Renal cortical epithelial cell (primary cell): ENCODE measurements at places on chromosomes 6 and 20. TPM values are rescaled to one million over a fixed set of nuclear protein-coding genes. Genes with fewer than 3 reads are reported as not detected.
A peak's percentile ranks its signal among the peaks of the same experiment; 100 is the strongest.

GRCh38 chr20:16712511-16712947 is 17.3 kb upstream of the SNRPB2 start:
- no peak for DNase-seq

GRCh38 chr6:155171109-155171746 is 92.6 kb upstream of the CLDN20 start:
- peak; percentile 89 for DNase-seq

DNA sequence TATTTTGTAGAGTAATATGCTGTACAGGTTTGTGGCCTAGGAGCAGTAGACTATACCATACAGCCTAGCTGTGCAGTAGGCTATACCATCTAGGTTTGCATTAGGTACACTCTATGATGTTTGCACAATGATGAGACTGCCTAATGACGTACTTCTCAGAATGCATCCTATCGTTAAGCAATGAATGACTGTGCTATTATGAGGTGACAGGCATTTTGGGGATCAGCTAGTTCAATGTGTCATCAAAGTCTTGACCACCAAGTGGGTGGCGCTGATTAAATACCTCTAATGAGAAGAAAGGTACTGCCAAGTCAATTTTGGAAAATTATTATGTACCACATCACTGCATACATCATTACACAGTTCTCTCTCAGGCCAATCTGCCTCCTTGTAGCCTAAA is 190.2 kb downstream of the BACH2 start:
- DNase-seq = no peak

Gene RFX6
- total RNA-seq = not detected in 2 replicates

DNA sequence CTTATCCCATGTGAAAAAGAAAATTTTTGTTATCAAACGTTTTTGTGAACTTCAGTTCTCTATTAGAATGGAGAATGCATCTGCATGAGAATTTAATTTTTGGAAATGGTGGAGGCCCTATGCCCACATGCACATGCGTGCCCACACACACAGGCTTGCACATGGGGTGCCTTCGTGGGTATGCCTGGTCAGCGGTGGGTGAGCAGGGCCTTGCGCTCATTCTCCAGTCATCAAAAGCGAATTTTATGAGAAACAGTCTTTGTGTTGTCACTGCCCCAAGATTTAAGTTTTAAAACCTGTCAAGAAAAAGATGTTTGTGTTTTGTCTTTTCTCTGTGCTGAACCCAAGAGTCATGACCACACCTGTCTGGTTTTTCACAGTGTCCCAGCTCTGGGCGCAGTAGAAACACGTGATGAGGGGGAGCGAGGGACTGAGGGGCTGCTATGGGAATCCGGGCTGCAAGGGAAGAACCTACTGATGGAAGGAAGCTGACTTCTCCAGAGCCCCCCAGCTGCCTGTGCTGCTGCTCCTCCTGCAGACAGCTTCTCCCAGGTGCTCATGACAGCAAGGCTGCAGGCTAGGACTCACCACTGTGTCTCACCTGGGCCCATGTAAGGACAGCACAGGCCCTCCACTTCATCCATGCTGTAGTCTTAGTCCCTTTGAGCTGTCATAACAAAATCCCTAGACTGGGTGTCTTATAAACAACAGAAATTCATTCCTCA is 153.6 kb downstream of the SYCP2 start:
- DNase-seq = no peak

Gene SMLR1
- total RNA-seq = not detected in 2 replicates

Gene CLPSL2
- not detected in 2 replicates for total RNA-seq

- DNase-seq = peak; percentile 85
Measured at GRCh38 chr6:31356946-31357466, at the start of gene HLA-B. HLA-B (minus strand) TSS chr6:31357179; CDS start chr6:31357158, 21 bp downstream.

Gene VNN1
- 2.2 and 4.5 TPM in 2 replicates for total RNA-seq

GRCh38 chr6:137265561-137266308 is 46.5 kb upstream of the IFNGR1 start:
- no peak for DNase-seq

DNA sequence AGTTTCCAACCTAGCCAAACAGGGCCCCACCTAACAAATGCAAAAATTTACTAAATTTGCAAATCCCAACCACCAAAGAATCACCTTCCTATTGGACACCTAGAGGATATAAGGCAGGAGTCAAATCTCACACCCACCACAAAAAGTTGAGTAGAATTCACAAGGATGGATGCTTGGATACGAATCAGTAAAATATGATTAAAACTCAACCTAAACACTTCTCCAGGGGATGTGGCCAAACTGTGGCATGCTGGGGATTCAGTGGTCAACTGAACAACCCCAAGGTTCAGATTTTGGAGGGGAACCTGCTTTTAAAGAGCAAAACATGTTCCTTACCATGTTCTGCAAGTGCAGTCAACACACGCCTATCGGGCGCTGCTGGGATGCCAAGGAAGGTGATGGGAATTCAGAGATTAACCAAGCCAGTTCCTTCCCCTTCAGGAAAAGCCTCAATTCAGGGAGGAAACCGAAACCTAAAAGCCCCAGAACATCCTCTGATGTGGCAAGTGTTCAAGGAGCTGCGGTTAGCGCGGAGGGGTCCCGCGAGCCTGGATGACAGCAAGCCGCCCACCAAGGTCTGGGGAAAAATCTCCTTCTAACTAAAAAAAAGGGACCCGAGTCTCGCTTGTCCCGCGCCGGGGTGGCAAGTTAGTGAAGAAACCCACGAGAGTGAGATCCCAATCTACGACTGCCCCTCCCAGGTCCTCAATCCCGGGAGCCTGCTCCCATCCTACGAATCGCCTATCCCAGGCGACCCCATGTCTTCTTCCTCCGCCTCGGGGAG is 902 bp downstream of the SAMHD1 start:
- no peak for DNase-seq

GRCh38 chr20:51354769-51355319 is 187.7 kb downstream of the NFATC2 start:
- DNase-seq = peak; percentile 51

Gene LST1
- not detected in 2 replicates for total RNA-seq

- DNase-seq = no peak
Measured at GRCh38 chr20:6768228-6769140, 998 bp downstream of the BMP2 start.

Gene EPB41L1
- 20.3 and 47.7 TPM in 2 replicates for total RNA-seq

DNA sequence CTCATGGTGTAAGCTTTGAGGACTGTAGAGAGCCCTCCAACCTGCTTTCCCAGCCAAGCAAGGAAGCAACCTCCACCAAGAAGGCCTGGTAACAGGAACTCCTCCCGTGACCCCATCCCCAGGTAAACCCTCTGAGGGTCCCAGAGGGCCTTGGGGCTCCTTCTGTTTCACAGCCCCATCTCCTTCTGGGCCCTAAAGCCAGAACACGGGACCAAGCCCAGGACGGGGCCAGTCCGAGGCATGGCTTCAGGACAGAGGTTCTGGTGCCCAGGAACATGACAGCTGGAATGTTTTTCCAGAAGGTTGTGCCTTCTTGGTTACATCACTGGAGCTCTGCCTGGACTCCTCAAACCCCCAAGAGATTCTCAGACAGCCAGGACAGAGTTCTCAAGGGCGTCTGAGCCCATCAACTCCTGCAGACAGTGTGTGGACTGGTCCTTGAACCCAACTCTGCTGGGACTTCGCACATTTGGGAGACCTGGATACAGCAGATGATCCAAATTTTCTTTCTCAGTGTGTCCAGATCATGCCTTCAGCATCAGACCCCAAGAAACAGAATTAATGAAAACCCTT is 43.1 kb downstream of the RRBP1 start:
- DNase-seq = no peak

Gene KLC4
- total RNA-seq = 17.0 and 29.3 TPM in 2 replicates

DNA sequence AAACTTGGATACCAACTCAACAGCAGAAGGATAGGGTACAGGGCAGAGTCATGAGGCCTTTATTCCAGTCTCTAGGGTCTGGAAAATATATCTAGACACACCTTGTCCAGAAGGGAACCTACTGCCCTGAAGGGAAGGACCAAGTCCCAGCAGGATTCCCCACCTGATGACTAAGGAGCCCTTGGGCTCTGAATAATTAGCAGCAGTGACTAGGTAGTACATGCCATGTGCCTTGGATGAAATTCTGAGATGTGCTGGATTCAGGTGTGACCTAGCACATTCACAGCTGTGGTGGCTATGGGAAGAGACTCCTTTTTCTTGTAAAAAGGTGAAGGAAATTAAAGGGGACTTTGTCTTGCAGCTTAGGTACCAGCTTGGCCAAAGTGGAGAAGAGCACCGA is 364.3 kb upstream of the PTCHD4 start:
- DNase-seq = peak; percentile 25

DNA sequence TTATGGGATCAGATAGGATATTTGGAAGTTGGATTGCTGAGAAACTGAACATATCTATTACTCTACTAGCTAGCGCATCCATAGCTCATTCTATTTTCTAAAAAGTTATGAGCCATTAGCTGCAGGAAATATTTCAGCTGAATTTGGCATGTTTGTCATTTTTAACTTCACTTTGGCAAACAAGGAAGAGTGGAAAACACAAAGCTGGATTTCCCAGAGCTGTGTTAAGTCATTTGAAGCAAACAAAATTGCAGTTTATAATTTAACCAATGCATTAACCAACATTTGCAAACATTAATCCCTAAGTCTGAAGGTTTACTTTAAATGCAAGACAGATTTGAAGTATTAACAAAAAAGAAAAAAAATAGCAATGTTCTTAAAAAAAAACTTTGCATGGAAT is 1.2 kb downstream of the ALDH8A1 start:
- DNase-seq = peak; percentile 75

GRCh38 chr6:31379850-31380249 is 22.9 kb upstream of the HLA-B start:
- DNase-seq = no peak

- DNase-seq = no peak
Measured at GRCh38 chr6:150739711-150740349, 125.7 kb upstream of the MTHFD1L start.

Gene ENPP1
- total RNA-seq = 3.8 and 6.0 TPM in 2 replicates

DNA sequence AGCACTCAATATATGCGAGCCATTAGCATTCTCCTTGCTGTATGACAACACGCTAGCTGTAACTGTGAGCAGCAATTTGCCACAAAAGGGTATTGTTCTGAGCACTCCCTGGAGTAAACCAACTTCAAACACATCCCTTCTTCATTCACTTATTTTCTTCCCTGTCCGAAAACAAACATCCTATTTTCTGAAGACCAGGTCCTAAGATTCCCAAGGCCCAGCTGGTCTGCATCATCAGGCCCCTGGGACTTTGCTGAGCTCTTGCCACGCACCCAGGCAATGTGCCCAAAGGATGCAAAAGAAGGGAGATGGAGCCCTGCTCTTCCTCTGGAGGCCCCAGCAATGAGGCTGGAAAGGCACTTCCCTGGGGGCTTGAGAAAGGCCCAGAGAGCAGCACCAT is 118.1 kb downstream of the PREX1 start:
- DNase-seq = no peak

Gene ADGRF1
- total RNA-seq = 18.3 and 36.6 TPM in 2 replicates

- DNase-seq = no peak
Measured at GRCh38 chr20:57559658-57560553, 1.0 kb upstream of the PCK1 start.
